ENCODE measurements at places on chromosomes 2 and 18.

DNA sequence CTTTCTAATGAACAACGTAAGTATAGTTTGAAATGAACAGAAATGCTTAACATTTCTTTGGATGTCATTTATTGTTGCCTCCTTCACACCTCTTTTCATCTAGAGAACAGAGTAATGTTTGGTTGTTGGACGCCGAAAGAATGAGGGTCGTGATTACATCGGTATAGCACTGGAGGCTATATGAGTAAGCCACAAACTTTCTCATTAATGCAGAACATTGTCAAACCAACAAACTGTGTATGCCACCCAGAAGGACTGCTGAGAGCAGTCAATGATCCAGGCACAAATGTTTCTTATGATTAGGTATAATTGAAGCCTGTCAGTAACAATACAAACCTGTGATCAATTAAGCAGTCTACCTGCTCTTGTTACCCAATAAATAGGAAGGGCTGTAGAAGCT is 1494.7 kb upstream of the NXPH2 start:
- no peak for DNase-seq

GRCh38 chr2:48504647-48505327 is 25.2 kb upstream of the STON1 start:
- no peak for DNase-seq

DNA sequence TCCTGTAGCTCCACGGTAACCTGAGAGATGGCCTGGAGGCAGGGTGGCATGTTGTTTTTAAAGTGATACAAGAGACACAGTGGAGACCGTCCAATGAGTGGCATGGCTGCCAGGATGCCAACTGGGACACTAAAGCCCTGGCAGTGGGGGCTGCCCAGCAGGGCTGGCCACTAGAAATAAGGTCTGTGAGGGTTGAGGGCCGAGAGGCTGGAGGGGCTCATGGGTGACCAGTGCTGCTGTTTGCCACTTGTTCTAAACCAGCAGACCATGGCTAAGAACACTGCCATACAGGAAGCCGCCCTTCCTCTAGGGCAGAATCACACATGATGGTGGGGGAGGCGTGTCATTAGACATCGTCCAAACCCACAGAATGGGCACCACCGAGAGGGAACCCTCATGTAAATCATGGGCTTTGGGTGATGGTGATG is 71.9 kb downstream of the ALPK2 start:
- no peak for DNase-seq

- no peak for DNase-seq
Measured at GRCh38 chr2:14881651-14882327, 249.3 kb downstream of the LRATD1 start.

DNA sequence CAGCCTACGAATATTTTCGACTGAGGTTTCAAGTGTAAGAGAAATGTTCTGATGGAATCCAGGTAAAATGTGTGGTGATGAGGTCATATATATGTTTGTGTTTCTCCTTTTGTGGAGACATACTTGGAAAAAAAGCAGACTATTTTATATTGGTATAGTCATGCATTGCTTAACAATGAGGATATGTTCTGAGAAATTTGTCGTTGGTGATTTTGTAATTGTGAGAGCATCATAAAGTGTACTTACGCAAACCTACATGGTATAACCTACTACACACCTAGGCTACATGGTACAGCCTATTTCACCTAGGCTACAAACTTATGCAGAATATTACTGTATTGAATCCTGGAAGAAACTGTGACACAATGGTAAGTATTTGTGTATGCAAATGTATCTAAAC is 1849.9 kb upstream of the CELF4 start:
- no peak for DNase-seq

DNA sequence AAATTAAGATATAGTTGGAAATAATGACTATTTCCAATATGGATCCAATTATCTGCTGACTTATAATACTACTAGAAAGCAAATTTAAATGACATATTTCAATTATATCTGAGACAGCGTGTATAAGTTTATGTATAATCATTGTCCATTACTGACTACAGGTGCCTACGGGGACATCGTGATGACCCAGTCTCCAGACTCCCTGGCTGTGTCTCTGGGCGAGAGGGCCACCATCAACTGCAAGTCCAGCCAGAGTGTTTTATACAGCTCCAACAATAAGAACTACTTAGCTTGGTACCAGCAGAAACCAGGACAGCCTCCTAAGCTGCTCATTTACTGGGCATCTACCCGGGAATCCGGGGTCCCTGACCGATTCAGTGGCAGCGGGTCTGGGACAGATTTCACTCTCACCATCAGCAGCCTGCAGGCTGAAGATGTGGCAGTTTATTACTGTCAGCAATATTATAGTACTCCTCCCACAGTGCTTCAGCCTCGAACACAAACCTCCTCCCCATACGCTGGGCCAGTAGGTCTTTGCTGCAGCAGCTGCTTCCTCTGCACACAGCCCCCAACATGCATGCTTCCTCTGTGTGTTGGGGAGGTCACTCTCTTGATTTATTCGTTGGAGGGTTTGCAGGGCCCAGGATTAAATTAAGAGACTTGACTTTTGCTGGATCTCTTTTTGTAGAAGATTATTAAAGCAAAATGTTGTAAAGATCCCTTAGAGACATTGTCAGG is 194.4 kb downstream of the RPIA start:
- DNase-seq: no peak

GRCh38 chr2:6443061-6443823 is 422.5 kb downstream of the CMPK2 start:
- no peak for DNase-seq

- no peak for DNase-seq
Measured at GRCh38 chr2:225932811-225933413, 533.4 kb downstream of the NYAP2 start.

- no peak for DNase-seq
Measured at GRCh38 chr18:79863161-79864005, 65.6 kb downstream of the KCNG2 start.

GRCh38 chr2:43006834-43007543 is 214.6 kb upstream of the HAAO start:
- no peak for DNase-seq

GRCh38 chr2:151637271-151637781 is 97.0 kb downstream of the NEB start:
- peak; percentile 26 for DNase-seq

DNA sequence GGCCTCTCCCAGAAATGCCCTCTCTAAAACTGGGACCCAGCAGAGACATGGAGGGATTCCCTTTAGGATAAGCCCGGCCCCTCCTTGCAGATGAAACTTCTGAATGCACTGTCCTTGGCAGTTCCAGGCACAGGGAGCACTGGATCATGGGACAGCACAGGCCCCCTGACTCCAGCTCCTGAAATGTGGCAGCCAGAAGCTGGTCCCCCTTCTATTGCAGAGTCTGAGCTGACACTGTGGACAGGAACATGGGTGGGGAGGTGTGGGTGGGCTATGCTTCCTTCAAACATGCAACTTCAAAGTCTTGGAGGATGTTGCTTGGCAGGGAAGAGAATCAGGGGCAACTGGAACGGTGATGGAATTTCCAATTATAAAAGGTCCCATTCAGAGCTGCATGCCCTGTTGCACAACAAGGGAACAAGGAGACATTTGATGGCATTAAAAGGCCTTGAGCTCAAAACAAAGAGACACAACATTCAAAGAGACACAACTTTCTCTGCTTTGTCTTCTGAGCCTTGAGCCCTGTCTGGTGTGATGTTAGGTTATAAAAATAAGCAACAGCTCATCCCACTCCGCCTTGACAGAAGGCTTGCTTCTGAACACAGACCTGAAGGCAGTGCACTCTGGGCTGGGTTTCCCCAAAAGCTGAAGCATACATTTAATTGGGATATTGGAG is 239.0 kb downstream of the OSR1 start:
- no peak for DNase-seq

GRCh38 chr2:221571551-221572218 is 419 bp downstream of the EPHA4 start:
- no peak for DNase-seq

DNA sequence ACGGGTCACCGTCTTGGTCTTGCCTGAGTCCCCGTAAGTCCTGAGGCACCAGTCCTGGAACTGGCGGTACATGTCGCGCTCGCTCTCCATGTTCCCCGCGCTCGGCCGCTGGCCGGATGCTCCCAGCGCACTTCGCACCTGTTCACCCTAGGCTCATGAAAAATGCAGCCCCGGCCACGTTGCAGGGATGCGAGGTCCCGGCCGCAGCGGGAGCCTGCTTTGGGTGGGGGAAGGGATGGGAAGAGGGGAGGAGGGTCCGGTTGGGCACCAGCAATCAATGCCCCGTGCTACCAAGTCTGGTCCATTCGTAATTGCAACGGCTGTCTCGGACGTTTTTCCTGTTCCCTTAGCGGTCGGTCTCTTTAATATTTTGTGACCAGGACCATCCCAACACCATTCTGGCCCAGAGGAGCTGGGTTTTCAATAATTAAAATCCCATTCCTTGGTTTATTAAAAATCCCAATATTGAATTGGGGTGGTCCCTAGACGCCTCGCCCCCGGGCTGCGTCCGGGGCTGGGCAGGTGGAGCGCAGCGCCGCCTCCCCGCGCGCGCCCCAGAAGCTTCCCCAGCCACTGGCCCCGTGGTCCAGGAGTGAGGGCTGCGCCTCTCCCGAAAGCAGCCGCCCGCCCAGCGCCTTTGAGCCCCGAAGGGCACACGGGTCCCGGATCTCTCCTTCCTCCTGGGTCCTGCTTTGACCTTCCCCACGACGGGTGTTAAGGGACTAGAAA is 1.4 kb downstream of the NOL4 start:
- DNase-seq: no peak

DNA sequence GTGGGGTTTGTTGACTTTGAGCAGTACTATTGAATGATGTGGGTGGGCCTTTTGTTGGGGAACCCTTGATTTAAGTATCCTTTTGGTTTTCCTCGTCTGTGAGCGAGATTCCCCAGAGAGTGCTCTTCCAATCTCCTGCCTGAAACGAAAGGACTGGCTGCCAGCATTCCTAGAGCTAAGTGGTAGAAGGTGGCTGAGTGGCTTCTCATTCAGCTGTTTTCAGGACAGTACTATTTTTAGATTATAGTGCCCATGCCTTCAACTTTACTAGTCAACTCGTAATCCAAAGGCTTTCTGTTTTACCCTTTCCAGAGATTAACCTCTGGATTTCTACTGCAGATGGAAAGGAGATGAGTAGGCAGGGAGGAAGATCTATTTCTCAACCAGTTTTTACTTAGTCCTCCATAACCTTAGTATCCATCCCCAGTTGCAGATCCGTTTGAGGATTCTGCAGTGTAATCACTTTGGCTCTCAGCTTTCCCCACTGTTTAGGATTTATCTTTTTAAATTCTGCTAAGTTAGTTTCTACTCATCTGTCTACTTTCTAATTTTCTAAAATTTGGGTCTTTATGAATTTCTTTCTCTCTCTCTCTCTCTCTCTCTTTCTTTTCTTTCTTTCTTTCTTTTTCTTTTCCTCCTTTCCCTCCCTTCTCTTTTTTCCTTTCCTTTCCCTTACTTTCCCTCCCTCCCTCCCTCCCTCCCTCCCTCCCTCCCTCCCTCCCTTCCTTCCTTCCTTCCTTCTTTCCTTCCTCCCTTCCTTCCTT is 9.2 kb downstream of the SLC4A1AP start:
- DNase-seq: no peak

- no peak for DNase-seq
Measured at GRCh38 chr18:56060967-56061541, 473.1 kb upstream of the TCF4 start.

GRCh38 chr2:9771481-9772017 is 71.7 kb upstream of the TAF1B start:
- no peak for DNase-seq

DNA sequence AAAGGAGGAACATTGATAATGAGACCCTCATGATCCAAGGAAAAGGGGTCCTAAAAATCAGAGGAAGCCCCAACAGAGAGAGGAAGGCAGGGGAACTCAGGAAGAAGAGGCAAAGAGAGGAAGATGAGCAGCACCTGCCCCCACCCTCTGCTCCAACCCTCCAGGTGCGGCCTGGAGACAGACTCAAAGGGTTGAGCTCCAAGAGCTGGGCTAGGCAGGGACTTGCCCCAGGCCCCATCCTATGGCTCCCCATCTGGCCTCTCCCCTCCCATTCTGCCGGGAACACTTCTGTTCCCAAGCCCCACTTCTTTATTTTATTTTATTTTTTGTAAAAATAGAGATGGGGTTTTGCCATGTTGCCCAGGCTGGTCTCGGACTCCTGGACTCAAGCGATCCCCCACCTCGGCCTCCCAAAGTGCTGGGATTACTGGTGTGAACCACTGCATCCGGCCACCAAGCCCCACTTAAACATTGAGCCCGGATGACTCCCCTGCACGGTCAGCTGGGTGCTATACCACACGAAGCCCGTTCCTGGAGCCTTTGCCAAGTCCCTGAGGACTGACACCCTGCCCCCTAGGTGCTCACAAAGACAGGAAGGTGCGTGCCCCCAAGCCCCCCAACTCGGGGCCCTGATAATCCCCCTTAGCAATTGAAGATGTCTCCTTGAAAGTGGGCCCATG is 3.8 kb upstream of the GPR55 start:
- no peak for DNase-seq

GRCh38 chr18:42018831-42019230 is 63.8 kb downstream of the PIK3C3 start:
- no peak for DNase-seq

DNA sequence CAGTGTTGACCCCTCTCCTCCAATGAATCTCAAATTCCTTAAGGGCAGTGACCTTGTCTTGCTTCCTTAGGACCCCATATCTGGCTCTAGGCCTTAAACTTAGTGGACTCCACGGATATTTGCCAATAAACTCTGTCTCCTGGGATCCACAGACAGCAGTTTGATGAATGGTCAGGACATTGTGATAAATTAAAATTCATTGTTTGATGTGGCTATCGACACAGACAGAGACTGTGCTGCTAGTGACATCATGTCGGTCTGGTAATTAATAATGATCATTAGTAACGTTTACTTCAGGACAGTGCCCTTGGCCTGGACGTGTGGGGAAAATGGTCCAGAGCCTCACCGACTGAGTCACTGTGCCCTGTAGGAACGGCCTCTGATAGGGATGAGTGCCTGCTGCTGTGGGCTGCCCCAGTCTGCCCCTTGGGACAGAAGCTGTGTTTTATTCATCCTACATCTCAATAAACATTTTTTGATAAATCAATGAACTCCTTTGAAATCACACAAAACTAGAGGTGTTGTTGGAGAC is 5.2 kb upstream of the SLC35F6 start:
- DNase-seq: no peak

DNA sequence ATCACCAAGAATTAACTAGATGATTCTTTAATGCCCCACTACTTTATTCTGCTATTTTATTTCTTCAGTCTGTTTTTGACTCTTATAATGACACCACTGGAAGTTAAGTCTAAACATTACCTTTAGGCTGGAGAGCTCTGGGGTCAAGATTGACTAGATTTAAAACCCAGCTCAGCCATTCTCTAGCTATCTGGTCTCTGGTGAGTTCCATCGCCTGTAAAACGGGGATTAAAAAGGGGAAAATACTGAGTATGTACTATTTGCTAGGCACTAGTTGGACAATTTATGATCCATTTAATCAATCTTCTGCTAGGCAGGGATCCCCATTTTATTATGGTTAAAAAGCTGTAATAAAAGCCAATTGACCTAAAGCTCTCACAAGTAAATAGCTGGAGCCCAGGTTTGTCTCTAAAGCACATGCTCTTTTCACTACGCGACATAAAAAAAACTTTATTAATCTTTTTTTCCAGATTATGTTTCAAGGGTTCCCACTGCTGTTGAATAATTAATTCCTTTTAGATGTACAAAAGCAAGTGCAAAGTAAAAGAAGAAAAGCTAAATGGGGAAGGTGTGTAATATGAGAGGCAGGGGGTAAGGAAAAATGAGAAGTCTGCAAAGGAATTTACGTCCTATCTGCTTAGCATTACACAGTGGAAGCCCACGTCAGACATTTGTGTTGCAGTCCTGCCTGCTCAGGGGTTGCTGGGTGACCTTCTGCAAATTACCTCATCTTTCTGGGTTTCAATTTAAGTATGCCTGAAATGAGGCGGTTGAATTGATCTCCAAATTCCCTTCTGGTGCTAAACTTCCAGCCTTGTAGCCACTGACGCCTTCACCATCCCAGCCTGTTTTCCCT is 918 bp upstream of the NABP1 start:
- DNase-seq: peak; percentile 81

All from inflammatory macrophage treated with lipopolysaccharide for 1 hour (primary cell).